ENCODE measurements at places on chromosomes 2 and 18. TPM values are rescaled to one million over a fixed set of nuclear protein-coding genes. Genes with fewer than 3 reads are reported as not detected.

The LIPG gene
- total RNA-seq, result 5.5 TPM

The FBXO48 gene
- 0.39 TPM for total RNA-seq

The TLX2 gene
- total RNA-seq, result not detected

The SP140L gene
- 8.2 TPM for total RNA-seq

The ZNF2 gene
- total RNA-seq, result 11.1 TPM

The IL1RN gene
- not detected for total RNA-seq

The IGFBP5 gene
- 1,272 TPM for total RNA-seq

The TMEM169 gene
- total RNA-seq, result 0.83 TPM

The DNAJC5G gene
- total RNA-seq, result not detected

The GREB1L gene
- total RNA-seq, result 1.0 TPM

The TMEM127 gene
- total RNA-seq, result 44.0 TPM

The FRZB gene
- total RNA-seq, result 0.72 TPM

The ARHGAP15 gene
- not detected for total RNA-seq

The ABCG8 gene
- not detected for total RNA-seq

The PARD3B gene
- 13.6 TPM for total RNA-seq

The UGT1A4 gene
- not detected for total RNA-seq

Measured in smooth muscle cell of the pulmonary artery (primary cell).